Heart right ventricle (tissue), 16 donors: ENCODE measurements at places on chromosomes 11 and 22.

DNA sequence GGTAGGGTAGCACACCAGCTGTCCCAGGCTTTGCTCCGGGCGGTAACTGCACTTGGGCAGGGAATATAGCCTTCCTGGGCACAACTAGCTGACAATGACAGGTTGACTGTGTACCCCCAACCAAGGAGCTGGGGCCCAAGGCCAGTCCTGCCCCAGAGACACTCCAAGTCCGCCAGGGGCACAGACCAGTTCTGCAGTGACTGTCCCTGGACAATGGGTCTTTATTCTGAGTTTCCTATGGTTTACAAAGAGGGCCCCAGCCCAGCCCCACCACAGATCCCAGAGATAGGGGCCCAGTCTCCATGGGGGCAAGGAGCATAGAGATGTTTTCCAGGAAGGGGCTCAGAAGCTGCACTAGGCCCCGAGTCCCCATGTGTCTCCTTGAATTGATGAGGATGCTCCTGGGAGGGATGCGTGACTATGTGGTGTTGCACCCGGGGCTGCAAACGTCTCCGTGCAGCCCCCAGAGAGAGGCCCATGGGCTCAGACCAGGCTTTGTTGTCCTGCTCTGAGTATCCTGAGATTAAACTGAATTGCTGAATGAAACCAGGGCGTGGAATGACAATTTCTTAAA is 48.4 kb downstream of the CD6 start:
- H3K27me3 ChIP-seq = peaks cover 35% of the 10 kb centered on the region
- no peaks in the 10 kb centered on the region for H3K36me3 ChIP-seq
- no peak for DNase-seq
- no peak overlapping the region for H3K4me3 ChIP-seq

DNA sequence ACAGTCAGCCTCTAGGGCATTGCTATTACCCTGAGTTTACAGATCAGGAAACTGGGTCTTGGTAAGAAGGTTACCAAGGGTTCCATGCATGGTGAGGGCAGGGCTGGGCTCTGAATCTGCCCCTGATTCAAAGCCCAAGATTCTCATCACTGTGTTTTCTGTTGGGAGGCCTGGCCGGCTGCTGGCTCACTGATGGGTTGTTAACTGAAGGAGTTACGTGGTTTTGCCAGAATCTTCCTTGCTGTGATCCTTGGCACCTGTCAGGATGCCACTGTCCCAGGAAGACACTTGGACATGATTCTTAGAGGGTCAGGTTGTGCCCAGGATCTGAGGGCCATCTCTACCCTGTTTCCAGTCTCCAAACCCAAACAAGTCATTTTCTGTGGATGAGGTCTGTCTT is 61.5 kb downstream of the ADAMTS15 start:
- peaks cover 26% of the 10 kb centered on the region for H3K4me1 ChIP-seq
- DNase-seq = no peak
- no peaks in the 10 kb centered on the region for H3K36me3 ChIP-seq
- H3K27me3 ChIP-seq = no peaks in the 10 kb centered on the region
- H3K27ac ChIP-seq = peak overlapping the region; percentile 56

GRCh38 chr11:112834277-112834755 is 126.9 kb upstream of the NCAM1 start:
- H3K27ac ChIP-seq = peak overlapping the region; percentile 86
- DNase-seq = peak; percentile 70
- H3K4me3 ChIP-seq = no peak overlapping the region
- no peaks in the 10 kb centered on the region for H3K36me3 ChIP-seq

GRCh38 chr11:96622026-96622634 is 232.3 kb downstream of the JRKL start:
- H3K27me3 ChIP-seq = no peaks in the 10 kb centered on the region
- no peak for DNase-seq
- no peaks in the 10 kb centered on the region for H3K4me1 ChIP-seq
- peak overlapping the region; percentile 29 for H3K27ac ChIP-seq
- H3K4me3 ChIP-seq = no peak overlapping the region

- no peaks in the 10 kb centered on the region for H3K36me3 ChIP-seq
- H3K27ac ChIP-seq = no peak overlapping the region
- DNase-seq = no peak
- no peaks in the 10 kb centered on the region for H3K4me1 ChIP-seq
- H3K4me3 ChIP-seq = no peak overlapping the region
Observed at GRCh38 chr22:32665676-32666075, 135.8 kb upstream of the TIMP3 start.

DNA sequence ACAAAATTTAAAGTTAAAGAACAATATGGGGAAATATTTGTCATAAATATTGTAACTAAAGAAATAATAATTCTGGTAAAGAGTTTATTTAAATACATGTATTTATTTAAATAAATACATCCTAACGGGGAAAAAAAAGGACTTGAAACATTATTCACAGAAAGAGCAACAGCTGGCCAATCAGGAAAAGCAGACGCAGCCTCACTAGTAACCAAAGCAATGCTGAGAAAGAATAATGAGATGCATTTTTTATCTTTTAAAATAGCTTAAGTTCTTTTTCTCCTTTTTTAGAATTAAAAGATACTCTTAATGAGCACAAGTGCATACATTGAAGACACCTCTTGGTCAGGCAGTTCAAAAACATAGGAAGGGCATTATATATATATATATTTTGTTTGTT is 2.6 kb upstream of the LTO1 start:
- no peaks in the 10 kb centered on the region for H3K27me3 ChIP-seq
- H3K4me3 ChIP-seq = no peak overlapping the region
- peaks cover 17% of the 10 kb centered on the region for H3K4me1 ChIP-seq
- peaks cover 4% of the 10 kb centered on the region for H3K36me3 ChIP-seq
- DNase-seq = no peak

GRCh38 chr11:27153136-27153535 is 112.5 kb downstream of the BBOX1 start:
- H3K4me1 ChIP-seq = no peaks in the 10 kb centered on the region
- no peaks in the 10 kb centered on the region for H3K27me3 ChIP-seq
- no peak for DNase-seq
- no peak overlapping the region for H3K27ac ChIP-seq
